NCI-H1092 treated with DMSO at 0.1 percent for 48 hours (cell line): ENCODE measurements at places on chromosomes 11 and 22.
A peak's percentile ranks its signal among the peaks of the same experiment; 100 is the strongest.

GRCh38 chr11:24386546-24387397, 110.1 kb upstream of the LUZP2 start:
- DNase-seq, result peak; percentile 9

GRCh38 chr11:35063488-35063931, 75.5 kb upstream of the CD44 start:
- DNase-seq, result no peak

- no peak for DNase-seq
These were observed 251.6 kb downstream of the ETS1 start for GRCh38 chr11:128335729-128336128.

GRCh38 chr11:119120639-119121007, 757 bp upstream of the HINFP start:
- DNase-seq, result peak; percentile 92

- DNase-seq, result no peak
These were observed 61.8 kb downstream of the SNX19 start for GRCh38 chr11:130854483-130854882.

DNA sequence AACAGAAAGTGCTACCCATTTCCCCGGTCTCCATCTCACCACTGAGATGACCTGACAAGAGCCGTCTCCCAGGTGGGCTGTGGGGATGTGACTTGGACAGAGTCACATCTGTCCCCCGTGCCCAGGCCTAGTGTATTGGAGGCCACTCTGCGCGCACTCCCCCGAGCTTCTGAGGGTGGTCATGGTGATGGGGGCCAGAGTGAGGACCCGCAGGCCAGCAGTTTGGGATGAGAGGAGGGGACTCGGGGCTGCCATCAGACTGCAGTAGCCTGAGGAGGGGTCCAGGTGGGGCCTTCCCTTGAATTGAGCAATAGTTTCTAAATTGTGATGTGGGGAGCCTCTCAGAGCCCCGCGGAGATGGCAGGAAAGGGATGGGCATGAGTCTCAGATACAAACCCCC, 852.6 kb downstream of the TBC1D22A start:
- DNase-seq, result no peak

DNA sequence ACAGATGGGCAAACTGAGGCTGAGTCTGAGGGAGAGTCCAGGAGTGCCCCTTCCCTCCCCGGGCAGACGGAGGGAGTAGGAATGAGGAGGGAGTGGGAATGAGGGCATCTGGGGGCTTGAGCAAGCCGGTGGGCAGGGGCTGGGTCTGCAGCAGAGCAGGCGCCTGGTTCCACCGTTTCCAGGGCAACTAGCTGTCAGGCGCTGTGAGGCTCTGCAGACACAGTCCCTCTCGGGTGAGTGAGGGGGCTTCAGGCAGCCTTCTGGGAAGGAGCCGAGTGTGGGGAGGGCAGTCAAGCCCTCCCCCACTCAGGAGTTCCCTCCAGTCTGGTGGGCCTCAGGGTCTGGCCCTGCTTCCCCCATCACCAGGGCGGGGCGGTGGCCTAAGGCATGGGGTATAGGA, 19.0 kb downstream of the TMEM258 start:
- DNase-seq, result no peak

- DNase-seq, result peak; percentile 15
These were observed 87.0 kb downstream of the GRK3 start for GRCh38 chr22:25651332-25652085.

DNA sequence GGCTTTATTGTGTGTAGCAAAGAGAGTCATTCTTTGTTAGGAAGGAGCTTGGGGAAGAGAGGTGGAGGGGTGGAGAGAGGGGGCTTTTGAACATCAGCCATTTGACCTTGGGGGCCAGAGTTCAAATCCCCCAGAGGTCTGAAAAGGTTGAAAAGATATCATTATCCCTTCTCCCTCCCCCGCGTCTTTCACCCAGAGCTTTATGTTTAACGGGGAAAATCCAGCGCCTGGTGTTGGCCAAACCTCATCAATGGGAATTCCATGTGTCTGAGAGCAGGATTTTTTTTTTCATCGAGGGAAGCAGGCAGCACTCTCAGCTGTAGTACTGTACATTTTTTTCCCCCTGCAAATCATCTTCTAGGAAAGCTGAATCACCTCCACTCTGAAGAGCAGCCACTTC, 122.4 kb upstream of the HSD17B12 start:
- DNase-seq, result no peak

DNA sequence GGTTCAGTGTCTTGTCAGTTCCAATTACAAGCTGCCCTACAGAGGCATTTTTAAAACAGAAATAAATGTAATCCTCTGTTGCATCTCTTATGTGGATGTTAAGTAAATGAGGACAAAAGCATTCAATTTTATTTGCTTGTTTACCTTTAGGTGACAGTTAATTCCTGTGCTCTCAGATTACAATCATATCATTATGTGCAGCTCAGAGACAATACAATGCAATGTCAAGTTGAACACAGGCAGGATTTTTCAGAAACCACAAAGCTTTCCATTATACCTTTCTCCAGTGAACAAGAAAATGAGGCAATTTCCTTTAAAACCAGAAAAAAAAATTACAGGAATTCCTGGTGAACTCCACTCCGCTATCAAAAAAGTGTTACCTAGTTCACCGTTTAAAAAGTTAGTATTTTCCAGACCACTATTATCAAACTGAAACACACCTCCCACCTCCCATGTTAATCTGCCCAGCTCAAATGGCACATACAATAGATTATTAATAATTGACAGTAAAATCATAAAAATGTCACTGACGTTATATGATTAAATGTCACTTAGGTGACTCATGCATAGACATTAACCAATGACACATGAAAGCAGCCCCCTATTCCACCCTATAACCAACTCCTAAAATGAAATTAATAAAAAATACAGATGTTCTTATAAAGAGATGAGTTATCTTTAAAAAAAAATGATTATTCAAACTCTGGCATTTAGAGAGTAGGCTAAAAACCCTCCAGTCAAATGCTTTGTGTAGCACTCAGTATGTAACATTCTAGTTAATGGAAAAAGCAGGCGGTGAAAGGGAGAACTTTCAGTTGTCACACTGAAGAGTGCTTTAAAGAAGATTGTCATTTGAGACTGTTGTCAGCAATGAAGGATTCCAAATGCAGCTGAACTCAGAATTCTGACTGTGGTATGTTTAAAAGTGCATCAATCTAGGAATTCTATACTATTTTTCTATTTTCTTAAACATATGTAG, 98.6 kb downstream of the MUC15 start:
- no peak for DNase-seq

DNA sequence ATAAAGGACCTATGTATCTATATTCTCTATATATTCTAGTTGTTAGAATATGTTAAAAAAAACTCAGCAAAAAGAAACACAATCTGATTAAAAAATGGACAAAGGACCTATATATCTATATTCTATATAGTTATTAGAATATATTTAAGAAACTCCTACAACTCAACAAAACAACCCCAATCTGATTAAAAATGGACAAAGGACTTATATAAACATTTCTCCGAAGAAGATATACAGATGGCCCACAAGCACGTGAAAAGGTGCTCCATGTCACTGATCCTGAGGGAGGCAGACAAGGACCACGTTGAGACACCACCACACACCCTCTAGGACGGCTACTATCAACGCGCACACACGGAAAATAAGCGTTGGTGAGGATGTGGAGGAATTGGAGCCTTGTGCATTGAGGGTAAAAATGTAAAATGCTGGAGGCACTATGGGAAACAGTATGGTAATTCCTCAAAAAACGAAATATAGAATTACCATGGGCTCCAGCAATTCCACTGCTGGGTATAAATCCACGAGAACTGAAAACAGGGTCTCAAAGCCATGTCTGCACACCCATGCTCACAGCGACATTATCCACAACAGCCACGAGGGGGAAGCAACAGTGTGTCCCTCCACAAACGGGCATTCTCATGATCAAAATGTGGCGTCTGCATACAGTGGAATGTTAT, 22.7 kb downstream of the YPEL1 start:
- peak; percentile 82 for DNase-seq

- peak; percentile 74 for DNase-seq
These were observed 669 bp downstream of the MICAL3 start for GRCh38 chr22:18023509-18024275.

GRCh38 chr11:130778705-130779104, 137.6 kb downstream of the SNX19 start:
- no peak for DNase-seq

DNA sequence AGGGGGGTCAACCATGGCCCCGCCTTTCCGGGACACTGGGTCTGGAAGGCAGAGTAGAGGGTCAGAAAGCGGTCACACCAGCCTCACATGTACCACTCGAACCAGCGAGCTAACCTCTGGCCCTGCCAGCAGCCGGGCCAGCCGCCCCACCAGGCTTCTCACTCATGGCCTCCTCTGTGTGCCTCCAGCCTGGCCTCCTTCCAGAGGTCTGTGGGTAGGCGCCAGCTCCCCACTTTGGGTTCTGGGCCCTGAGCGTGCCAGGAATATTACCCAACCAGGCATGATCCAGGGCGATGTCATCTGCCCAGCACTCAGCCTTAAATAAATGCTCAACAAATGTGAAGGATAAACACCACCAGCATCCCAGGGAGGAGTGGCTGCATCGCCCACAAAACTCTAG, 5.8 kb downstream of the SCUBE1 start:
- DNase-seq, result no peak

DNA sequence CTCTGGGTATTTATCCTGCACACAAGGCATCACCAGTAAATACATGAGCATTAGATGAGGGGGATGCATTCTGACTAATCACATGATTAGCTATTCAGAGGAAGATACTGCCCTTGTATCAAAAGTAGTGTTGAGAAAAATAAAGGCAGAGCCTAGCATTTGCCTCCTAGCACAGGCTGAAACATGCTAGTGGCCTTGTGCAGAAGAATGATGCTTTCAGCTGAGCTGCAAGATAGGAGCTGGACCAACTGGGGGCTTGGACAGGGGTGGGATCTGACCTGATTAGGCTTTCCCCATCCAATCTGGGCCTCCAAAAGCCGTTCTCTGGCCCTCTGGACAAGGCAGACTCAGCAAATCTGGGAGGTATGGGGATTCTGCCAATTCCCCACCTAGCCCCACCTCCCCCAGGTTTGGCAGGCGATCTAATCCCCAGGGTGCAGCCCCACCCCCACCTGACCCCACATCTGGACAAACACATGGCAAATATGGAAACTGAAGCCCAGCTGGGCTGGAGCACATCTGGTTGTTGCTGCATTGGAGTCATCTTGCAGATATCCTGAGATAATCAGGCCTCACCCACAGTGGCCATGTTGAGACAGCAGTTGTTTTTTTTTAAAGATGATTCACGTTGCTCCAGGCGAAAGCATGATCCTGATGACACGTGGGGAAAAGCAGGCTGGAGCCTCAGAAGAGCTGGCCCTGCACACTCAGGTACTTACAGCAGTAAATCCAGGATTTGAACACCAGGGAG, 4.4 kb upstream of the MISFA start:
- no peak for DNase-seq

- DNase-seq, result no peak
These were observed 5.8 kb downstream of the TRIM29 start for GRCh38 chr11:120131941-120132644.

GRCh38 chr11:119222308-119222707, 16.2 kb downstream of the CBL start:
- DNase-seq, result peak; percentile 88

GRCh38 chr11:60528934-60529333, 13.7 kb downstream of the MS4A13 start:
- no peak for DNase-seq

DNA sequence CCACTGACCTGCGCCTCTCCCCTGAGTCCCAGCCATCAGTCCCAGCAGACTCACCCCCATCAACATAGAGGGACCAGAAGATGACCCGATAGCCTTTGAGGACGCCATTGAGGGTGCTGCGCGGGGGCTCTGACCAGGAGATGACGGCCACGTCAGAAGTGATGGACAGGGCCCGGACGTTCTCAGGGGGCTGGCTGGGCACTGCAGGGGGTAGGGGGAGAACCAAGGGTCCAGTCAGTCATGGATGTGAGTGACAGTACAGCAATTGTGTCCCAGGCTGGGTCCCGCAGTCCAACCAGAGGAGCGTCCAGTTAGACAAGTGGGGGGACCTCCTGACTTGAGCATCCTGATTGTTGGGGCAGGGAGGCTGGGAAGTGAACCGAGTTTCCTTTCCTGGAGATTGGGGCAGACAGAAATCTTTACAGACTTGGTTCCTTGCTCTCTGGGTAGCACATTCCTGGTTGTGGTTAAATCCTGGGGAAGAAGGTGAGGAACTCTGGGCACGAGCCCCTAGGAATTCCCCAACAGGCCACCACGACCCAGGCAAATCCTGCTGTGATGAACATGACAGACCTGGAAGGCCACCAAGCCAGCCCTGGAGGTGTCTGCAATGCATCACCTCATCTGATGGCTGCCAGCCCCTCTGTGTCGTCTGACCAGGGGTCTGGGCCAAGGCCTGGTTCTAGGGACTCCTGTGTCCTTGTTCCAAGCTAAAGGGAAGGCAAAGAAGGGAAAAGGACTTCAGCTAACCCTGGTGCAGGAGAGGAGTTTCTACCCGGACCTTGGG, 133.9 kb downstream of the CEP164 start:
- DNase-seq, result no peak

DNA sequence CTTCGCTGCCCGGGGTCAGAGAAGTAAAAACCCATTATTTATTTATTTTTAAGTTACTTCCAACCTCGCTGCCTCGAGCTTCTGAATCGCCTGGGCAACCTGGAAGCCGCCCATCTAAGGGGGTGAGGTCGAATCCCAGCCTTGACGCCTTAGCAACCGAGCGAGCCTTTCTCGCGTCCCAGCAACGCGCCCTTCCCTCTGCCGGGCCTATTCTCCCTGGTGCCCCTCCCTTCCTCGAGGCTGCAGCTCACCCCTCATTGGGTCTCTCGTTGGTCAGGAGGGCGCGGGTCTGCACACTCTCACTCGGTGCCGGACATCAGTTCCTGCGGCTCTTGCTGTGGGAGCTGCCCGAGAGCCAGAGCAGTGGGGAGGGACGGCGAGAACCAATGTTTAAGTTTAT, at the start of gene CCDC81:
CCDC81 (plus strand) TSS at position 302 of the 400 bp plus-strand sequence. CDS start 277 bp downstream, outside the sequence.
- no peak for DNase-seq

GRCh38 chr11:10462746-10463300, 7.8 kb downstream of the AMPD3 start:
- no peak for DNase-seq

DNA sequence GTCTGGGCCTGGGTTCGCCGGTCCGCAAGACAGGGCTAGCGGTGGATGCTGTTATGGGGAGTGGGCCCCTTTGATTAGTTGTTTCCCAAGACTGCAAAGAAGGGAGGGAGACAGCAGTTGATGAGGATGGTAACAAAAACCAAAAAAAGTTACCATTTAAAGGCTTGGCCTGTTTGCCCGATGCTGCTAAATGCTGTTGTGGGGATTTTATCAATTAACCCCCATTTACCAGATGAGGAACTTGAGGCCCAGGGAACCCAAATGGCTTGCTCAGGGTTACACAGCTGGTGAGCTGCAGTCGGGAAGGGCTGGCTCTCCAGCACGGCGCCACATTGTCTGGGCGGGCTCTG, 3.4 kb downstream of the TRPT1 start:
- DNase-seq, result peak; percentile 27
